NCI-H2081 (cell line): ENCODE measurements at places on chromosomes 16 and 17.

GRCh38 chr16:2946649-2947048 lies 17.4 kb upstream of the KREMEN2 start:
- DNase-seq: no peak

- no peak for DNase-seq
These were observed 210.0 kb upstream of the GSE1 start for GRCh38 chr16:85402910-85403692.

DNA sequence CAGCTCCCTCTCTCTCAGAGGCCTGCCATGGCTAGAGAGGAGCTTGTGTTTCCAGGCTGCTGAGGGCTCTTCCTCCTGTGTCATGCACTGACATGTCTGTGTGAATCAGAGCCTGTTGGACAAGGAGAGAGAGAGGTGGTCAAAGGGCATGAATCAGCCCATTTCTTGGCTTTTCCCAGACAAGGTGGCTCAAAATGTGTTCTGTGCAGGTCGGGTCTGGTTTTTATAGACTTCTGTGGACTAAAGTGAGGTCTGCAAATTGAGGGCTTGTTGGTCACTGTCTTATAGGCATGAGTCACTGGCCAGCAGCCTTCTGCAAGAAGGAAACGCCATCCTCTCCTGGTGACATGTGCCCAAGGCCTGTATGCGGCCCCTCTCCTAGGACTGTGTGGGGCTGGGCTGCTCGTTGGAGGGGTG lies 97.9 kb downstream of the FOXL1 start:
- DNase-seq: no peak

DNA sequence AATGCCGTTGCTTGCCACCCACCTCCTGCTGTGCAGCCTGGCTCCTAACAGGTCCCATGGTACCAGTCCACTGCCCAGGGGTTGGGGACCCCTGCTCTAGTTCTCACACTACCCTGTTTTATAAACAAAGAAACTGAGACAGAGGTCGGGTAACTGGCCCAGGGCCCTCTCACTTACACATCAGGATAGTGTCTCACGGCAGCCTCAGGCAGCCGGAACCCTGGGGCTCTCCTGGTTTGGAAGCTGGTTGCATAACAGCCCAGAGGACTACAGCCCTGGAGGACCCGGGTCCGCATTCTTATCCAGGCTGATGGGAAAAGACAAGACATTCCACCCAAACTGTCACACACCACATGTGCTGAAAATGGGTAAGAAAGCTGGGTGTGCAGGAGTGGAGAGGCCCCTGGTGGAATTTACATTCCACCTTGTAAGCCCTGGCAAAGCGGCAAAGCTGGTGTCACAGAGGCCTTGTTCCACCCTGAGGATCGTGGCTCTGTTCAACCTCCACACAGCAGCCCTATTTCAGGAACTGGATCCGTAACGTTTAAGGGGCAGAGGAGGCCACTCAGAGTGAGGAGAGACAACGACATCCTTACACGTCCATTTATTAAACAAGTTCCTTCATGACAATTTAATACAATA lies 9.8 kb downstream of the CMTM3 start:
- DNase-seq: no peak

DNA sequence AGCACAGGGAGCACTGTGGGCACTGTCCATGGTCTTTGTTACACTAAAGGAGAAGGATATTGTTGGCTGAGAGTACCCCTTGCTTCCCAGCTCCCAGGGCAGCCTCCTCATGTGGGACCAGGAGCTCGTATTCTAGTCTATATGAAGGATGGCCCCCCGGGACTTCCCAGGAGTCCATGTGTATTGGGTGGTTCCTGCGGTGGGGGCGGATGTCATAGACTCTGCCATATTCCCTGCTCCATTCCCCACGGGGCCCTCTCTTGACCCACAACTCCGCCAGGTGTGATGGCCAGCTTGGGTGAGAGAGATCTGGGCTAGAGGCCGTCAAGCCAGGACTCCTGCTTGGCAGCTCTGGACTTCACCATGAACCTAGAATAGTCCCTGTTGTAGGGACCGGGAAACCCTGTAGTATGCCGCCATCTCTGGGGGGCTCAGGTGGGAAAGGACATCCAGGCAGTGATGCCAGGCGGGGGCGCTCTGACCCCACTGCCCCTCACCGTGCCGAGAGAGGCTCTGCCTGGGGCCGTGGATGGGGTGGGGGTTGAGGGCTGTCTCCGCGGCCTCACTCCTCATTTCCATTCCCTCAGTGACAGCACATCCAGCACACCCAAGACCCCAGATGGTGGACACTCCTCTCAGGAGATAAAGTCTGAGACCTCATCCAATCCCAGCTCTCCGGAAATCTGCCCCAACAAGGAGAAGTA lies 37.8 kb downstream of the OR1D5 start:
- DNase-seq: no peak
